ENCODE measurements at places on chromosomes 4 and X. TPM values are rescaled to one million over a fixed set of nuclear protein-coding genes. Genes with fewer than 3 reads are reported as not detected.
A peak's percentile ranks its signal among the peaks of the same experiment; 100 is the strongest.

PROM1 gene
- polyA plus RNA-seq, result not detected

IL13RA2 gene
- polyA plus RNA-seq, result not detected

DNA sequence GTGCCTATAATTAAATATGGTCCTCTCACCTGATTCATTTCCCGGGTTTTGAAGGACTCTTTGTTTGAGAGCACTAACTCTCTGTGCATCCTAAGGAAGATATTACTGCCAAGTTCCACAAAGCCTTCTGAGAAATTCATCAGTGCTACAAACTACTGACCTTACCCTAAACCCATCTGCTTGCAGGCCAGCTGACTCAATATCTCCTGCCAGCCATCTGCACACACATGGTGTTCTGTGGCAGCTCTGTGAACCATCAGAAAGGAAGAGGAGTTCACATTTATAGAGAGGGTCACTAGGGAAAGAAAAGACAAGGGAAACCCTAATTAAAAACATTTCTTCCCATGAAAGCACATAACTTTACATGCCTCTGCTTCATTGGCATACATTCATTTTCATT, 156.7 kb downstream of the ATP10D start:
- DNase-seq, result no peak

DNA sequence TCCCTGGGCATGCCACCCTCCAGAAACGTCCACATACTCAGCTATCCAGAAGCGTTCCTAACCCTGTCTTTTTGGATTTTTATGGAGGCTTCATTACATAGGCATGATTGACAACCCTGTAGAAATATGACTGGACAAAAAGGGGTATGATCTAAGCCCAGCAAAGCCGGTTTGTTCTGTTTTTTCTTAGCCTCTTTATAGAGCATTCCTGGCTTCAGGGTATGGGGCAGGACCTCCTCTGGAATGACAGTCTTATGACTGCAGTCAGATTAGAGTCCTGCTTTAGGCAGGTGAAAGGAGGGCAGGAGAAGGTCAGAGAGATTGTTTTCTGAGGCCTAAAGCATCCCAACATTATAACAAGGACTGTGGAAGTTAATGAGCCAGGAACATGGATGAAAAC, 137.4 kb downstream of the DCLK2 start:
- DNase-seq, result no peak

DNA sequence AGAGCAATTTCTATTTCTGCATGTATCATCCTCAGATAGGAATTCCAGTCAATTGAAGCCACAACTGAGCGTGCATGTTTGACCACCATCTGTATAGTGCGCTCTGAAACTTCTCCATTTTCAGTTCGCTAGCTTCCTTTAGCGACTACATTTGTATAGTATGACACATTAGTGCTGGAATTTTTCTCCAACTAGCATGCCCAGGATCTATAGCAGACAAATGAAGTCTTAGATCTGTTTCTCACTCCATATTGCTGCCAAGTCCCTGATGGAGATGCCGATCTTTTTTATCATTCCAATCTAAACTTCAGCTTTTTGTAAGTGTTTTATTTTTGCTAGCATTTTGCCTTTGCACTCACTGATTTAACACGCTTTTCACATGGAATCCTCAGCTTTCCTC, 774.8 kb upstream of the TENM3 start:
- DNase-seq, result no peak

C4orf36 gene
- 0.36 TPM for polyA plus RNA-seq

DNA sequence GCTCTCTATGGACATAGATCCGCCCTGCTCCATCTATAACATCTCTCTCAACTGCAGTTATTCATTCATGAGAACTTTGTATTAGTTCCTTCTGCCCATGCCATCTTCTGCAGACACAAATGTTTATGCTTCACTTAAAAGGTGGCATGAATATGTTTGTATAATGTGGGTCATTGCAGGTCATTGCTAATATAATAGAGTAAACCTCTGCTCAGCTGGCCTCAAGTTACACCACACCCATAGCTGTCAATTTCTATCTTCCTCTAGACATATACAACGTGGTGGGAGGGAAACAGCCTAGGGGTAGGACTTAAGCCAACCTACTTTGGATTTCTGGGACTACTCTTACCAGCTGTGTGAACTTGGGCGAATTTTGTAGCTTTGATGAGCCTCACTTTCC, 129.8 kb downstream of the ATXN3L start:
- no peak for DNase-seq

GRCh38 chrX:63751481-63751880, 33.5 kb downstream of the ARHGEF9 start:
- DNase-seq, result no peak

GLOD5 gene
- not detected for polyA plus RNA-seq

SLC16A2 gene
- polyA plus RNA-seq, result not detected

MAGEA10 gene
- not detected for polyA plus RNA-seq

GRCh38 chr4:6375620-6376295, 96.7 kb downstream of the PPP2R2C start:
- no peak for DNase-seq

DNA sequence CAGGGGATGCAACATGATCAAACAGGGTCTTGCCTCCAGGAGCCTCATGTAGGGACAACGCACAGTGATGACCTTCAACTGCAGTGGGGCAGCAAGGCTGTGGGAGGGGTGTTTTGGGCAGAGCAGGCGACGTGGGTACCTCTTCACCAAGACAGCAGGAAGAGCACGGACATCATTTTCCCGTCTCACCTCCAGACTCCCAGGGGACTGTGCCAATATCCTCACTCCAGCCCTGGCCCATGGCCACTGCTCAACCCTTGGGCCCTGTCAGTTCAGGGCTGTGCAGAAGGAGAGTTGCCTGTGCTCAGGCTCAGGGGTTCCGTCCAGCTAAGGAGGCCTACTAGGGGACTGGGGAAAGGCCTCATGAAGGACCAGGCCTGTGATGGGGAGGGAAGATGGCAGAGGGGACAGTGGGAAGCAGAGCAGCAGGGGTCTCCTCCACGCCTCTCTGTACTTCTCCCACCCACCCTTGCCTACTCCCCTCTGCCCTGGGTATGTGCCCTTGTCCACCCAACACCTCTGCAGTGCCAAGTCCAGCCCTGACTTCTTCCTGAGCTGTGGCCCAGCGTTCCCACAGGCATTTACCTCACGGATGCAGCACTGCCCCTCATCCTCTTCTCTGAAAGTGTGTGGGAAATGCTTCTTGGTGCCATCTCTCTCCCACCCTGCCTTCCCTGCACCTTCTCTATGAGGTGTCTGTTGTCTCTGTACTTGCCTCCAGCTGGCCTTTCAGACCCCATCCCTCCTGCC, 1.4 kb downstream of the IL9R start:
- no peak for DNase-seq

- no peak for DNase-seq
These were observed 45.2 kb upstream of the CEP135 start for GRCh38 chr4:55903577-55903976.

DNA sequence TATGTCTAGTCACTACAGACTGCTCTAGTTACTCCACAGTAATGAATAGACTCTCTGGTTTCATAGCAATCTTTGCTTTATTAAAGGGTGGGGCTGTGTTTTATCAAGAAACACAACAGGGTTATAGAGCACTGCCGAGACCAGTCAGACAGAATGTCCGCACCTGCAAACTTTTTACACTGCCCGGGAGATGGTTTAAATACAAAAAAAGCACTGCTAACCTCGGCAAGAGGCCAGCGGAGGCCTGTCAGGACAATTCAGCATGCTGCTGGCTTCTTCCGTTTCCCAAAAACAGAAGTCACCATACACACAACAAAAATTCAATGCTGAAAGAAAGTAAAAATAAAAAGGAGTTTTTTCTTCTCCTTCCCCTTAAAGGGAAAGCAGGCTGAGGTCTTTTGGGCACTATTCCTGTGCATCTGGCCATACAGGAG, 67.4 kb downstream of the IRF2 start:
- no peak for DNase-seq

FMR1NB gene
- polyA plus RNA-seq, result not detected

- DNase-seq, result no peak
These were observed 61.1 kb downstream of the IQCM start for GRCh38 chr4:149754526-149754925.

DNA sequence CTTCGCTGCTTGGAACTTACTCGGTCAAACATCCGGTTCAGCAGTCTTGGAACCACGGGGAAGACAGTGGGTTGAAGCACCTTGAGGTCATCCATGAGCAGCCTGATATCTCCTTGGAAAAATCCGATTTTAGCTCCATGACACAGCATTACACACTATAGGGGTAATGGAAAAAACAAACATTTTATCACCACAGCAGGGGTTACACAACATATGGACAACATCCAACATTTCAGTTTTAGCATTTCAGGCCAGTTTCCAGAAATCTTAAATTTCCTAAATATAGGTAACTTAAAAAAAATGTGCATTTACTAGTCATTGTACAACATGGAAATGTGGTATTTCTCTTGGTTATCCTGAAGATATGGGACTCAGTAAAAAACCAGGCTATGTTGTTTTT, 34.4 kb upstream of the CENPU start:
- DNase-seq, result no peak

DNA sequence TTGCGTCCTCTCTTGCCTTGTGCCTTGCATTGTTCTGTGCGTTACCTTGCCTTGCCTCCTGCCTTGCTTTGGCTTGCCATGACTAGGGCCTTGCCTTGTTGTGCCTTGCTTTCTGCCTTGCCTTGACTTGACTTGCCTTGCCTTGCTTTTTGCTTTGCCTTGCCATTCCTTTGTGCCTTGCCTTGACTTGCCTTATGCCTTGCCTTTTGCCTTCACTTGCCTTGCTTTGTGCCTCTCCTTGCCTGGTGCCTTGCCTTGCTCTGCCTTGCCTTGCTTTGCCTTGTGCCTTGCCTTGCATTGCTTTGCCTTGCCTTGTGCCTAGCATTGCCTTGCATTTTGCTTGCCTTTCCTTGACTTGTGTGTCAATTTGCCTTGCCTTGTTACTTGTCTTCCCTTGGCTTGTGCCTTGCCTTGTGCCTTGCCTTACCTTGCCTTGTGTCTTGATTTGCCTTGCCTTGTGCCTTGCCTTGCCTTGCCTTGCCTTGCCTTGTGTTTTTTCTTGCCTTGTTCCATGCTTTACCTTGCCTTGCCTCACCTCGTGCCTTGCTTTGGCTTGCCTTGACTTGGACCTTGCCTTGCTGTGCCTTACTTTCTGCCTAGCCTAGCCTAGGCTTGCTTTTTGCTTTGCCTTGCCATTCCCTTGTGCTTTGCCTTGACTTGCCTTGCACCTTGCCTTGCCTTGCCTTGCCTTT, 95.8 kb downstream of the TAB3 start:
- DNase-seq, result no peak

- peak; percentile 35 for DNase-seq
These were observed 291 bp upstream of the NBDY start for GRCh38 chrX:56728752-56729151.

GRCh38 chrX:9091258-9091657, 57.3 kb upstream of the FAM9B start:
- DNase-seq, result peak; percentile 55

HELT gene
- polyA plus RNA-seq, result not detected

GRCh38 chrX:22220941-22221340, 51.8 kb upstream of the CBLL2 start:
- DNase-seq, result no peak

EPGN gene
- 0.20 TPM for polyA plus RNA-seq

GRCh38 chr4:103994059-103994458, 274.3 kb upstream of the TACR3 start:
- no peak for DNase-seq

- DNase-seq, result no peak
These were observed 37.8 kb upstream of the HPF1 start for GRCh38 chr4:169795585-169795984.

MTNR1A gene
- polyA plus RNA-seq, result not detected

MOB1B gene
- 4.3 TPM for polyA plus RNA-seq

DNA sequence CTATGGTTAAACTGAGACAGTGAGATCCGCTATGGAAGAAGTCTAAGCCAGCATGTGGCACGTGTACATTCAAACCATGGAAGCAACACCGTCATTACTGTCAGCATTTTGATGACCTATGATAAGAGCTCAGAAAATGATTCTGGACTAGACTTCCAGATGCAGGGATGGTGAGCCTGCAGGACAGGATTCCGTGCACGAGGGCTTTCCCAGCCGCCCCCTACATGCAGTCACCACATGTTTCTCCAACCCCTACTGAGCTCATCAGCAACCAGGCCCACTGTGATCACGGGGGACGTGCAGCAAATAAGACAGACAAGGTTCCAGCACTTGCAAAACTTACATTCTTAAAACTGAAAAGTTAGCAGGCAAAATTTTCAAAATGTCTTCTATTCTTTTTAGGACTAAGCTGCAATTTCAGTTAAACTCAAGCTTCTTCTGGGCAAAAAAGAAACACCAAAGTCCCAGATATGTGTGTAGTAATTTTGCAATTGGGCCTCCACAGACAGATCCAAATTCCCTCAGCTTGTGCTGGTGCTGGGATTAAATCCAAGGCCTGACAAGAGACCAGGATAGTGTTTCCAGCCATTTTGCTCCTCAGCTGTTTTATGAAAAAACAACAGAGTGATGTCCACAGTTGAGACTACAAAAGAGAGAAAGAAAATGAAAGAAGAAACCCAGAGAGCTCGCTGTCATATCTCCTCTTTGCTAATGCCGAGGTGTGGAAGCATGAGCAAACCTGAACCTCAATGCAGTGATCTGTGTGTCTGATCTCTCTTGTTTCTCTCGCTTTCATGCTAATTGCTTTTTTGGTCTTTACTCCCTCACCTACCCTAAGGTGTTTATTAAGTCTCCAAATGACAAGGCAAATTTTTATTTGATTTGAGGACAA, 118.2 kb downstream of the AFAP1 start:
- no peak for DNase-seq

HSFX3 gene
- not detected for polyA plus RNA-seq

DNA sequence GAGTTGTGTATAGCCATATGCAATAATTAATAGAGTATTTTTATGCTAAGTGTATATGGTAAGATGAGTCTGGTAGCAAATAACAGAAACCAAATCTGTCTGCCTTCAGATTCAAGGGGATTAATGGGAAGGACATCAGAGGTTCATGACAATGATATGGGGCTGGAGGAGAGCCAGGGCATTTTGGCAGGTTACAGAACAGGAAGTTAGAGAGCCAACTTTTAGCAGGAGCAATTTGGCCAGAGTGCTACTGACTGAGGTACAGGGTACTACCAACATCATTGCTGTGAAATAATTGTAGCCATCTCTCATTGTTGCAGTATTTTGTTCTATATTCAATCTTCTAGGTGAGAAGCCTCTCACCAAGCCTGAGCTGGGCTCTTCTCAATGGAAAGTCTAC, 210.9 kb upstream of the FAM47A start:
- DNase-seq, result no peak

DNA sequence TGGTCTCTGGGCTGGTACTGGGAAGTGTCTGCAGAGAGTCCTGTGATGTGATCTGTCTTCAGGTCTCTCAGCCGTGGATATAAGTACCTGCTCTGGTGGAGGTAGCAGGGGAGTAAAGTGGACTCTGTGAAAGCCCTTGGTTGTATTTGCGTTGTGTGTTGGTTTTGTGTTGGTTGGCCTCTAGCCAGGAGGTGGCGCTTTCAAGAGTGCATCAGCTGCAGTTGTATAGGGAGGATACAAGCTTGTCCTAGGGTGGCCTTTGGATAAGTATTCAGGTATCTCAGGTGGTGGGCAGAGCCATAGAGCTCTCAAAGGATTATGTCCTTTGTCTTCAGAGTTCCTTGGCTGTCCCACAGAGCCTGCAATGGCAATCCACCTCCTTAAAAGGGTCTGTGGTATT, 111.6 kb downstream of the MAGEB17 start:
- DNase-seq, result no peak

XKRX gene
- polyA plus RNA-seq, result 4.0 TPM

Data from B cell (primary cell).